Left kidney (tissue), 8 donors: ENCODE measurements at places on chromosomes 12 and 14. TPM values are rescaled to one million over a fixed set of nuclear protein-coding genes. Genes with fewer than 3 reads are reported as not detected.

The CYP46A1 gene
- 3.4 TPM for polyA plus RNA-seq

The CLEC1B gene
- 0.43 TPM for polyA plus RNA-seq

The GPRC5D gene
- 1.1 TPM for polyA plus RNA-seq

The SLC25A47 gene
- not detected for polyA plus RNA-seq

DNA sequence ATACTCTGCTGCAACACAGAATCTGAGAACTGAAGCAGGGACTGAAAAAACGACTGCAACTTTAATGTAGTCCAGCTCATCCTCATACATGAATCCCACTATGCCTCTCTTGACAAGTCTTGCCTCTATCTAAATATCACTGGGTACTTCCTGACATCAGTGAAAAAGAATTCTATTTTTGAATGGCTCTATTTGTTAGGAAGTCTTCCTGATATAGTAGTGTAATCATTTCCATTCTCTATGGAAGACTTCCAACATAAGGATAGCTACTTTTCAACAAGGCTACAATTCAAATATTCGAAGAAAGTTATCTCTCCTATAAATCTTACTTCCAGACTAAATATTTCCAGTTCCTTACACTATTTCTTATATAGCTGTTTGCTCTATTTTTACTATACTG is 167.5 kb downstream of the MDGA2 start:
- no peak for DNase-seq

DNA sequence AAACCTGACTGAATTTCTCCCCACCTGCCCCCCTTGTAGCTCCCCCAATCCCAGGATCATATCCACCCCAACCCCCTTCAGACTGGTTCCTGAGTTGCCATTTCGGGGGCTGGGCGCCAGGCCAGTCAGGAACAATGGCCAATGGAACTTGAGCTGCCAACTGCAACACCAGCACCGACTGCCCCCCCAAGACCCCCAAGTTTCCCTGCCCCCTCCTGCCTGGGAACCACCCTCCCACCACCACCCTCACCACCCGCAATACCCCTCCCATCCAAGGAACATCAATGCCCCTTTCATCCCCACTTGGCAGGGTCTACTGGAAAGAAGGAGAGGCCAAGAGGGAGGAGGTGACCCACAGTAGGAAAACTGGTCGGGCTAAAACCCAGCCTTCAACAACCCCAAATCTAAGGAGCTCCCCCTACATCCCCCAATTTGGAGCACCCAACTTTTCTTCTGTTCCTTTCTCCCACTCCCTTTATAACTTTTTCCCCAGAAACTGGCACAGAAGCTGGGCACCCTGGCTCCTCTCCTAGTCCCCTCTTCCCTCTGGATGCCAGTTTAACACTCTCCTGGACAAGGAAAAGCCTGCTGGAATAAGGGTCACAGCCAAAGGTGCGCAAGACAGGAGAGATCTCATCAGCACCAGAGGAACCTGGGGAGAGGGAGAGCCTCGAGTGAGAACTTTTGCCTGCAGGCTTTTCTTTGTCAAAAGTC is 1.6 kb upstream of the NDRG2 start:
- DNase-seq: no peak

DNA sequence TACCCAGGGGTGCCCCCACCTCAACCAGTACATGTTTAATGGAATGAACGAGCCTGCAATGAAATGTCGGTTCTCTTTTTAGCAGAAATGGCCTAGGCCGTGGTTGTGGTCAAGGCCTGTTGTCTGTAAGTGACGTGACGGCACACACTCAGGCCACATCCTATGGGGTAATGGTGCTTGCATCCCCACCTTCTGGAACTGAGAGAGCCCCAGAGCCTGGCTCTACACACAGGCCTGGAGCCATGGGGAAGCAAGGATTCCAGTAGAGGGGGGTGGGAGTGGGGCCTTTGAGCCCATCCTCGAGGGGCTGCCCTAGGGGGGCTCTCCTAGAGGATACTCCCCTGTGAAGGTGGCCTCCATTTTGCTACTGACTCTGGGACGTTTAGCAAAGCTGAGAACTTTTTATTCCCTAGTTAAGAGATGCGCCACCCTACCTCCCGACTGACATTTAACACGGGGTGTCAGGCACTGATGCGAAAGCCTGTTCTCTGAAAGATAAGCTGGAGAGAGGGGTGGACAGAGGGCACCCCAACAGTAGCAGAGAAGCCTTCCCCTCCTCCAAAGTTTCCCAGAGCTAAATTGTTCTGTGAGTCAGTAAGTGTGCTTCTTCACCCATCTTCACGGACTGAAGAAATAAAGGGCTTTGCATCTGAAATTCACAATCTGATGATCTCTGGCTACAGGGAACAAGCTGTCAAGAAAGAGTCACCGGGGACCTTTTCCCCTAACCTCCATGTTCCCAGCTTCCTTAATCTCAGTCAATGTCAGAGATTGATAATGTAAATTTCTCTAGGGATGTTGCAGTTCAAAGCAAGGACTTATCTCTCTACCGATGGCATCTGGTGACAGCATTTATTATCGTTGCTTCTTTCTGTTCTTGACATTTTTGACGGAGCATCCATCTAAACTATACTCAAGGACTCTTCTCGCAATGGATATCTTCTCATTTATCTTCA is 6.8 kb downstream of the RIN3 start:
- DNase-seq: no peak

DNA sequence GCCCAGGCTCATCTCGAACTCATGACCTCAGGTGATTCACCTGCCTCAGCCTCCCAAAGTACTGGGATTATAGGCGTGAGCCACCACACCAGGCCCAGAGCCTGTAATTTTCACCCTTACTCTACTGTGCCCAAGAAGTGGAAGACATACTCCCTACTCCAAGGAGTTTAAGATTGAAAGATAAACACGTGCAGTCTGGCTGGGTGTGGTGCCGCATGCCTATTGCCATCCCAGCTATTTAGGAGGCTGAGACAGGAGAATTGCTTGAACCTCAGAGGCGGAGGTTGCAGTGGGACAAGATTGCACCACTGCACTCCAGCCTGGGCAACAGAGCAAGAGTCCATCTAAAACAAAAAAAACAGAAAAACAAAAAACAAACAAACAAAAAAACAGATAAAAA is 90.0 kb downstream of the NINJ2 start:
- DNase-seq: no peak

GRCh38 chr14:30998100-30998706 is 27.2 kb upstream of the AP4S1 start:
- DNase-seq: no peak

- DNase-seq: peak; percentile 74
Observed at GRCh38 chr12:116599285-116600136, 40.3 kb downstream of the MAP1LC3B2 start.

- DNase-seq: no peak
Observed at GRCh38 chr12:111753144-111753881, 13.4 kb upstream of the ALDH2 start.

DNA sequence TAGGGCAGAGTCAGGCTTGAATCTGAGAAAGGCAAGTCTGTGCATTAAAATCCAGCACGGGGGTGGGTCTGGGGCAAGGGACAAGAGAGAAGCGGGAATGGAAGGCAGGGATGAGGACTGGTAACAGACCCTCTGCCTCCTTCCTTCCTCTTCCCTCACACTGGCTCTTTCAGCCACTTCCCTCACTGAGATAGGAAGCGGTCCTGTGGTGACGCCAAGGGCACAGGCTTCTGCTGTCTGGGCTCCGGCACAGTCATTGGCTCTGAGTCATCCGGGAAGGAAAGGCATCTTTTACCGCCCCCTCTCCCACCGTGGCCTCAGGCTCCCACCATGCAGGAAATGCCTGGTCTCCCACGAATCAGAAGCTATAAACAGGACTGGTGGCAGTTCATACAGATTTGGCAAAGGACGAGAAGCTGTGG is 70.2 kb downstream of the ETV6 start:
- DNase-seq: no peak

- no peak for DNase-seq
Observed at GRCh38 chr14:94922595-94923239, 152.8 kb upstream of the GSC start.

- DNase-seq: no peak
Observed at GRCh38 chr12:126899926-126900792, 1366.8 kb upstream of the TMEM132C start.

DNA sequence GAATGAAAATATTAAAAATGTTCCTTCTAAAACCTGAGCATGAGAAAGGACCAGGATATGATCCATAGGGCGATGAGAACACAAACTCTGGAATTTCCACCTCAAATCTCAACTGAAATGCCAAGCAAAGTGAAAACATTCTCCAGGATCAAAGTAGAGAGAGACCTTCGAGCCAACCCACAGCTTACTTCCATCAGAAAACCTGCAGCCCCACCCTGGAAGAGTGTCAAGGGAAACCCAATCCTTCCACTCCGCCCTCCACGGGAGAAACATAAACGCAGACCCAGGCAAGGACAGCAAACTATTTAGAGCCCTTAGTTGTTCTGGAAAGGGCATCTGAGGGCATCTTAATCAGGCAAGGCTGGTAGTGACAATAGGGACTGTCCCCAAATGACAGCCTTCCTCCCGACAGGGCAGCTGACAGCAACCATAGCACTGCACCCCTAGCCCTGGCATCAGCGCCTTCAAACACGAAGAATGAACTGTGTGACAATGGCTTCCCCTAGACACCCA is 21.8 kb downstream of the SLC15A4 start:
- DNase-seq: no peak

DNA sequence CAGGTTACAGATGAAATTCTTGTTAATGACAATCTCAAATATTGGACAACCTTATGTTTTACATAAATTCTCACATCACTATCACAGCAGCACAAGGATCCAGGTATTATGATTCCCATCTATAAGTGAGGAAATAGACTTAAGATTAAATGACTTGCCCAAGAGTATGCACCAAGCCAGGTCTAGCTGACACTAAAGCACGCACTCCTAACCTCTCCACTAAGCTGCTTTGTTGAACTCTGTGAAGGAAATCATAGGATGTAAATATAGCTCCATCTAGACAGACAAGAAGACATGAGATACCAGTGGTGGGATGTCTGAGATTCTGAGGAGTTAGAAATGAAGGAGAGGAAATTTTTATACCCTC is 87.9 kb downstream of the PHLDA1 start:
- DNase-seq: no peak

GRCh38 chr12:108495054-108495453 is 20.0 kb upstream of the FICD start:
- DNase-seq: peak; percentile 13

DNA sequence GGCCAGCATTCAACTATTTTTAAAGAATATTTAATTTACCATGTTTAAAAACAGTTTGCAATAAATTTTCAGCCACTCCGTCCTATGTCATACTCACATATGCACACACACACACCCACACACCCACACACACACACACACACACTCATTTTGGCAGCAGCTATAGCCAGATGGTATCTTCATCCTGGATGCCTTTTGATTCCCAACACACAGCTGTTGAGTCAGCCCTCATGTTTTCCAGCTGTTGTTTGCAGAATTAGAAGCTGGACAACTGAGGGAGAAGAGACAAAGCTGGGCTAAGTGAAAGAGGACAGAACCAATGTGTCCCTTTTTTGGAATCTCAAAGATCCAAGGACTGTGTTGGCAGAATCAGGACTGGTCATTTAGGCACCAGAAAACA is 80.0 kb upstream of the EGLN3 start:
- DNase-seq: peak; percentile 61

DNA sequence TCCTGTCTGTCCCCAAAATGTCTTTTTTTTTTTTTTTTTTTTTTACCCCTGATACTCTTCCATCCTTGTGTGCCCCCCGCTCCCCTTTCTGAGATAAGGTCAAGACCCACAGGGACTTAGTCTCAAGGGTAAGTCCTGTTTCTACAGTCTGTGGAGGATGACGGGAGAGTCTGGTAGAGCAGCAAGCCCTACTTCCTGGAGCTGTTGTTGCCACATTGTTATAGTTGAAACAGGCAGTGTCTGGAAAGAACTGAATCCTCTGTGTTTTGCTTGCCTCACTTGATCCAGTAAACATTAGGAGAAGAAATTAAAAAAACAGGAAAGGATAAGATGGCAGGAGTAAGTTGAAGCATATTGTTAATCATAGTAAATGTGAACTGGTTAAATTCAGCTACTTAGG is 45.5 kb downstream of the ZNF664 start:
- no peak for DNase-seq

GRCh38 chr14:35366056-35366451 is 38.5 kb downstream of the NFKBIA start:
- no peak for DNase-seq

- DNase-seq: peak; percentile 65
Observed at GRCh38 chr12:114952573-114953271, 268.7 kb upstream of the TBX3 start.

DNA sequence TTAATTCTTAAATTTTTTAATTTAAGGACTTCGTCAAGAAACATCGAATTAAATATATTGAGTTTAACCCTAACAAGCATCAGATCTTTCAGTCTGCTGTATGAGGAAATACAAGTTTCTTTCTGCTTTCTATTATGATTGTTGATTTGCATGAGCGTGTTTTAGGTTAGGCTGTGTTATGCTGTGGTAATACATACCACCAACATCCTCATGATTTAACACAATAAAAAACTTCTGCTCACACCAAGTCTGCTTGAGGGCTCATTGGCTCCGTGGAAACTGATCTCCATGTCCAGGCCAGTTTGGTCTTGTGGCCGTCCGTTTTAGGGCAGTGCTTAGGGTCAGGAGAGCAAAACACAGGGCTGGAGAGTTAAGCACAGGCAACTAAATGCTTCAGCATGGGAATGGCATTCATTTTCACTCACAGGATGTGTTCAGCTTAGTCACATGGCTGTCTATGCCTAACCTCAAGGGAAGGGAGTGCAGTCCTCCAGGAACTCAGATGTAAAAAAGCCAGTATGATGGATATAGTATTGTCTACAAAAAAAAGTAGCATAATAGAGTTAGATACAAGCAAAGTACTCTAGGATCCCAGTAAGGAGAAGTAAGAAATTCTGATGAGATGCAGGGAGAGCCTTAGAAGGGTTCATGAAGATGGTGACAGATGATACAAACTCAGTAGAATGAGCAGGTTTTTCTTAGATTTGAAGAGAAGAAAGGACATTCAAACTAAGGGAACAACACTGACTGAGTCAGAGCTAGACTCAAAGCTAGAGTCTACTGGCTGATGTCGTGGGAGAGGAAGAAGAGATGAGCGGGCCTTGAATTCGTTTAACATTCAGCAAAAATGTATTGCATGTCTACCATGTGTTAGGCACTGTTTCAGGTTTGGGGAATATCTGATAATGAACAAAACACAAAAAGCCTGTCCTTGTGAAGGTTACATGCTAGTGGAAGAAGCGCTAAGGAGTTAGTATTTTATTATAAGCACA is 16.3 kb downstream of the MARK3 start:
- DNase-seq: no peak

GRCh38 chr12:21940549-21941505 is at the start of gene ABCC9:
Gene ABCC9 (minus strand): TSS chr12:21941426. CDS start chr12:21936674, 4,752 bp downstream.
- peak; percentile 77 for DNase-seq

DNA sequence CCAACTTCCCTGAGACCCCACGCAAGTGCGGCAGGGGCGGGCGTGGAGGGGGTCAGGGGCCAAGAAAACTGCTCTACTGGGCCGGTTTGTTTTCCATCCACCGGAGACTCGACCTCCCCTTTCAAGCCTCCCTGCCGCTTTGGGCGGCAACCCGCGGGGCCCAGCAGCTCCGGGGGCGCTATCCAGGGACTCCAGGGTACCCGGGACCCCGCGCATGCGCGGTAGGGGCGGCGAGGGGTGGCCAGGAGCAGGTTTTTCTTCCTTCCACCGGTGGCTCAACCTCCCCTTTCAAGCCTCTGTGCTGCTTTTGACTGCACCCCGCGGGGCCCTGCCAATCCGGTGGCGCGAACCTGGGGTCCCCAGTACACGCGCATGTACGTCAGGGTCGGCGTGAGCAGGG is 323.5 kb downstream of the ALG10 start:
- no peak for DNase-seq

- DNase-seq: peak; percentile 88
Observed at GRCh38 chr12:56193025-56193578, 3.8 kb upstream of the SMARCC2 start.
